MCF 10A (cell line): ENCODE measurements at places on chromosomes 5 and 9. TPM values are rescaled to one million over a fixed set of nuclear protein-coding genes. Genes with fewer than 3 reads are reported as not detected.

Gene OTULINL
- not detected in 2 replicates for total RNA-seq

- no peak overlapping the region for H3K4me3 ChIP-seq
- H3K36me3 ChIP-seq = peaks cover 21% of the 10 kb centered on the region
- peak; percentile 51 for DNase-seq
- no peaks in the 10 kb centered on the region for H3K27me3 ChIP-seq
Observed at GRCh38 chr5:172002310-172002709, 4.1 kb downstream of the FBXW11 start.

- H3K27ac ChIP-seq = no peak overlapping the region
- H3K36me3 ChIP-seq = peaks cover 40% of the 10 kb centered on the region
- H3K4me1 ChIP-seq = no peaks in the 10 kb centered on the region
- H3K27me3 ChIP-seq = no peaks in the 10 kb centered on the region
- no peak for DNase-seq
Observed at GRCh38 chr5:55254802-55255201, 21.4 kb upstream of the CCNO start.

DNA sequence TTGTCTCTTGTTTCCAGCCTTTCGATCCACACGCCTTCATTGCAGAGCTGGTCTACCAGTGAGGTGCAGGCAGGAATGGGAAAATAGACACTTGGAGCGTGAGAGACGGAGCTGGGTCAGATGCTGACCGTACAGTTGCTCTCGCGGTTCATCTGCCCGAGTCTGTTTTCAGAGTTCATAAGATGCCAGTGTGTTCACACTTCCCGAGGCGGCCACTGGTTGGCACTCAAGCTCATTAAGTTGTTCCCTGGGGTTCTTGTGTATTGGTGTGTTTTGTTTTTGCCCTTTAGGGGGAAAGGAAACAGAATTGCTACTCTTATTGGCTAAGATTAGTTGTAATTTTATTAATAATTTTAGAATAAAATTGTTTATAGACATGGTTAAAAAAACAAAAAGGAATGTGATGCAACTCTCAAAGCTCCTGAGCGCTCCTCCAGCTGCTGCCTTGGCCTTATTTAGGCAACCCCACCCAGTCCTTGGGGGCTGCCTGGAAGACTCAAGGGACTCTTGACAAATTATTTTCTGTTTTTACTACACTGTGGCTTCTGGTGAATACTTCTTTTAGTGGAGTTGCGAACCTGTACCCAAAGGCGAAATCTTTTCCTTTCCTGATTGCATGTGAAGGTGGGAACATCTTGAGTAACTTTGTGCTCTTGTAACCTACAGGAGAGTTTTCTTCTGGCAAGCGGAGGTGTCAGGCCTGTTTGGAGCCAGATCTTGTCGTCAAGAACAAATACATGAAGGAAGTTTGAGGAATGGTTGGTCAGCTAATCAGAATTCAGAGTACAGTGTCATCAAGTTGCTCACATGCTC is 146.1 kb downstream of the MAST4 start:
- no peaks in the 10 kb centered on the region for H3K36me3 ChIP-seq
- H3K4me1 ChIP-seq = no peaks in the 10 kb centered on the region
- no peak overlapping the region for H3K4me3 ChIP-seq
- DNase-seq = peak; percentile 26
- no peak overlapping the region for H3K27ac ChIP-seq
- H3K27me3 ChIP-seq = peaks cover 33% of the 10 kb centered on the region

DNA sequence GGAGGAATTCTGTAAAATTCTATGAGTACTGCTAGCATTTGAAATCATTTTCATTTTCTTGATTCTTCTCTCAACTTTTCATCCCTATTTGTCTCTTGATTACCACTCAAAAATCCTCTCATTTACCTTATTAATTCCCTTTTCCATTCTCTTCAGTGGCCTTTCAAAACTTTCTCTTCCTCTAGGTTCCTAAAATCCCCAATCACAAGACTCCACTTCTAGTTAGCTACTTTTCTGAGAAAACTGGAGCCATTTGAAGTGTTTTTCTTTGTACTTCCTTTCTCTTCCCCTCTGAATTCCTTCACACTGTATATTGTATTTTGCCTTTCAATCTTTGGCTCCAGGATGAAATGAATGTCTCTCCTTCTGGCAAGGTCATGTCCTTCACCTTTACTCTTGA is 61.3 kb upstream of the NR4A3 start:
- no peaks in the 10 kb centered on the region for H3K27me3 ChIP-seq
- H3K4me3 ChIP-seq = no peak overlapping the region
- no peaks in the 10 kb centered on the region for H3K4me1 ChIP-seq
- H3K27ac ChIP-seq = no peak overlapping the region

- H3K4me1 ChIP-seq = peaks cover 4% of the 10 kb centered on the region
- no peak for DNase-seq
- H3K27me3 ChIP-seq = no peaks in the 10 kb centered on the region
- H3K4me3 ChIP-seq = no peak overlapping the region
- no peaks in the 10 kb centered on the region for H3K36me3 ChIP-seq
Observed at GRCh38 chr5:1311439-1312055, 16.7 kb upstream of the TERT start.

DNA sequence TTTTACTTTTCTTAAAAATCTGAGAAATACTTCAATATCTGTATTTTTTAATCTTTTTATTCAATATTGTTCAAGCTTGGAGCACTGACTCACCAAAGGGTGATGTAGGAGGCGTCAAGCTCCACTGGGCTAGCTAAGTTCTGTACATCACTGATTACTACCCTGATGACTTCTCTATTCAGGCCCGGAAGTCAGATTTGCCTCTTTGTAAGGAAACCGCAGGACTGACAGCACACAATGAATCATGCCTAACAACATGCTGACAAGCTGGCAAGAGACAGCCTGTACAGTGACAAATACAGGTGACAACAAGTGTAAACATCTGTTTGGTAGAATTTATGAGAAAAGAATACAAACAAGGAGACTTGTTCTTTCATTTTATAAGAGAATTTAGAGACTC is 627.9 kb upstream of the RORB start:
- DNase-seq = peak; percentile 83
- H3K36me3 ChIP-seq = no peaks in the 10 kb centered on the region
- H3K4me1 ChIP-seq = peaks cover 11% of the 10 kb centered on the region
- H3K4me3 ChIP-seq = no peak overlapping the region
- H3K27ac ChIP-seq = no peak overlapping the region

DNA sequence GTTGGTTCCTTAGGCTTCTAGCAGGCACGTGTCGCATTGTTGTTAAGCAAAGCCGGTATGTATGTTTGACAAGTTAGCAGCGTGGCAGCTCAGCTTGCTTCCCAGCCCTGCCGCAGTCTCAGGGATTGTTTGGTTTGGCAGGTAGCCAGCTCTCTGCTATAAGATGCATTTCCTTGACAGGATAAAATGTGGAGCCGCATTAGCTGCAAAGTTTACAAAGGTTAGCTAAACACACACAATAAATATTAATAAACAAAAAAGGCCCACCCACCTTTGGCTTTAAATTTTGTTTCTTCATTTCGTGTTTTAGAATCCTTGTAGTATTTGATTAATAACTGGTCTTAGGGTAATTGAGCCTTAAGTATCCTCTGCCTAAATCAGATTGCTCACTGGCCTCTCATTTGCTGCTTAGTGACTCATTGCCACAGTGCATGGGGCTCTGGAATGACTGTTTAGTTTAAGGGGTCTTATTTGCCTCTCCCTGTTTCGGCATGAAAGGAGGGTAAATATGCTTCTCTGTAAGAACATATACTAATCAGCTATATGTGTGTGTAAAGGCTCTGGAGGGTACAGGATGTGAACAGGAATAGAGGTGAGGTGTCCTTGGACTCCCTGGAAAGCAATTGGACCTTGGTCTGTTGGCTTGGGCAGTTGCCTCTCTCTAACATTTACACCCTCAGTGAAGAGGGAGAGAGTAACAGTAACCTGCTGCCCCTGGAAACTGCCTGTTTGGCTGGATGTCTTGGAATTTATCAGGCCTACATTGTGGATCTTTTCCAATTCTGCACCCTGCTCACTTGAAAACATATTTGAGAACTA is 122.0 kb downstream of the GDNF start:
- H3K27me3 ChIP-seq = no peaks in the 10 kb centered on the region
- H3K4me1 ChIP-seq = peaks cover 19% of the 10 kb centered on the region
- peaks cover 13% of the 10 kb centered on the region for H3K36me3 ChIP-seq
- H3K27ac ChIP-seq = no peak overlapping the region
- peak; percentile 90 for DNase-seq

DNA sequence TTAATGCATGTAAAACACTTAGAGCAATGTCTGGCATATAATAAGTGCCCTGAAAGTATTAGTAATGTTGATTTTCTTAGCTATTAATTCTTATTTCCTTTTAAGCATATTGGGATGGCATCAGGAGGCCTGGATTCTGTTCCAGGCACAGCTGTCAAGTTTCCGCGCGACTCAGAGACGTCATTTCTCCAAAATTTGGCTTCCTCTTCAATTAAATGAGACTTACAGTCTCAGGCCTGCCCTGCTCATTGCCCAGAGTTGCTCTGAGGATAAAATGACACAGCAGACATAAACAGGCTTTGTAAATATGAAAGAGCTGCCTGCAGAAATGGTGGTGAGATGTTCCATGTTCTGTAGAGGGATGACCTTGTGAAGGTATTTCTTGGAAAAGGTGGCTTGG is 159.8 kb upstream of the GLRA1 start:
- H3K4me3 ChIP-seq = no peak overlapping the region
- no peaks in the 10 kb centered on the region for H3K4me1 ChIP-seq
- no peaks in the 10 kb centered on the region for H3K36me3 ChIP-seq
- DNase-seq = no peak

DNA sequence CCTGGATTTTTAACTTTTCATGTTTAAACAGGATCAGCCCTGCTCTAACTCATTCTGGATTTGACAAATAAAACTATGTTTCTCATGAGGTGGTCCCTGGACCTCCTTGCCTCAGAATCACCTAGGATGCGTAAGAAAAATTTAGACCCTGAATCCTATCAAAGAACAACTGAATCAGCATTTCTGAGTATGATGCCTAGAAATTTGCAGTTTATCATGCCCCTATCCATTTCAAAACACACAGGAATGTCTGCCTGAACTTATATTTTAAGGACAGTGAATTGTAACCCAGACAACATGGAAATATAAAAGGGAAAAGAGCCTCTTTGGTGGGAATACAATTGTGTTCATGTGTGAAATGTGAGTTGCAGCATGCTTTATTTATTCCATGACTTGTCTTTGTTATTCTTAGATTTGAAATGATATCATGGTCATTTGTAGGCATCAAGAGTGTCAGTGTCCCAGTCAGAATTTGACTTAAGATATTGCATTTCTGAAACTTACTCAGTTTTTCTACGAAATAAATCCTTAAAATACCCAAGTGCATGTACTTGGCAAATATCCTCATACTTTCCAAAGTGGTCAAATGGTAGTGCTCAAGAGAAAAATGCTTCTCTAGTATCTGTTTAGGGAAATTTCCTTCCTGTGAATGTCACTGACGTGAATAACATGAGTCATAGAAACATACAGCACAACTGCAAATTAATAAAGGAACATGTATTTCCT is 144.3 kb downstream of the GIN1 start:
- H3K36me3 ChIP-seq = no peaks in the 10 kb centered on the region
- H3K4me3 ChIP-seq = no peak overlapping the region
- no peak overlapping the region for H3K27ac ChIP-seq
- no peaks in the 10 kb centered on the region for H3K27me3 ChIP-seq
- H3K4me1 ChIP-seq = no peaks in the 10 kb centered on the region

DNA sequence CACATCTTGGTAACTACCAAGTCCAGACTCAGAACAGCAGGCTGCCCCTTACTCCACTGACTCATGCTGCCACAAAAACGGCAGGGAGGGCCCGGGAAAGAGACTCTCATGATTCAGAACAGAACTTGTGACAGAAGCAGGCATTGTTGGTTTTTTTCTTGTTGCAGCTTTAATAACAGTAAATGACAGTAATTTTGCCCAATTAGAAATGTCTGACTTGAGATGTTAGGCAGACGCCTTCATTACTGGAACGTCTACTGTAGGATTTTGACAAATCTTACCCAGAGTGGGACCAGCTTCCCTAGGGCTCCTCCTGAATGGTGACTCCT is 77.9 kb downstream of the SEMA5A start:
- DNase-seq = peak; percentile 89
- no peaks in the 10 kb centered on the region for H3K36me3 ChIP-seq
- peaks cover 26% of the 10 kb centered on the region for H3K4me1 ChIP-seq

DNA sequence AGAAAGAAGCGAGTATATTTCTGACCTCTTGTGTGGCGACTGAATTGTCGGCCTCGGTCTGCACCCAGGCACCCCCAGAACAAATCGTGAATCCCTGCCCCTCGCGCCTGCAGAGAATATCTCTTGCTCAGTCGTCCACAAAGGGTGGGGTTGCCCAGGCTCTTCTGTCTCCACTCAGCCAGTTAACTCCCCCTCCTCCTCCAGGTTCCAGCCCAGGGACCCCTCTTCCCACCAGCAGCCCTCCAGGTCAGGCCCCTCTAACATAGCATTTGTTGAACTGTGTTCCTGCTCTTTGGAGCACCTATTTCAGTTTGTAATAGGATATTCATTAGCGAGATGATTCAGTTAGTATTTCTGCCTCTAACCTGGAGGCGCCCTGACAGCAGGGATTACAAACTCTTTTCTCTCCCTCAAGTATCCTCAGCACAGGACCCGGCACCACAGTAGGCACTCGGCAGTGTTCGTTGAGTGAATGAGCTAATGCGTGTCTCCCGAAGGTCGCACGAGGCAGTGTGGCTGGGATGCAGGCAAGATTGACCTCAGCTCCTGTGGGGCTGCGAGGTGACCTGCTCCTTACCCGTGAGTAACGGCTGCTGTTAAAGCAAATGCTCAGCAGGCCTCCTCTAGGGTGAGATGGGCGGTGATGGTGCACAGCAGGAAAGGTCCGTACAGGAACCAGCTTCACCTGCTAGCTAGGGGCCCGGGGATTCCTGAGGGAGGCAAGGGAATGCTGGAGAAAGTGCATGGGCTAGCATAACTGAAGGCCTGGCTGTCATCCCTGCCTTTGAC is 25.8 kb downstream of the ZBTB34 start:
- no peak overlapping the region for H3K4me3 ChIP-seq
- H3K4me1 ChIP-seq = no peaks in the 10 kb centered on the region
- peaks cover 7% of the 10 kb centered on the region for H3K36me3 ChIP-seq
- H3K27ac ChIP-seq = no peak overlapping the region
- DNase-seq = no peak
- no peaks in the 10 kb centered on the region for H3K27me3 ChIP-seq

- H3K27ac ChIP-seq = no peak overlapping the region
- H3K4me1 ChIP-seq = no peaks in the 10 kb centered on the region
- H3K4me3 ChIP-seq = no peak overlapping the region
- no peak for DNase-seq
- no peaks in the 10 kb centered on the region for H3K36me3 ChIP-seq
Observed at GRCh38 chr5:63439537-63439936, 522.7 kb downstream of the HTR1A start.

- no peaks in the 10 kb centered on the region for H3K36me3 ChIP-seq
- no peak for DNase-seq
- no peaks in the 10 kb centered on the region for H3K27me3 ChIP-seq
- H3K4me3 ChIP-seq = no peak overlapping the region
- no peak overlapping the region for H3K27ac ChIP-seq
Observed at GRCh38 chr5:35804841-35805240, 51.9 kb upstream of the IL7R start.
